ENCODE measurements at places on chromosomes 2 and 18.

GRCh38 chr2:173075056-173075780, 428 bp upstream of the MAP3K20 start:
- DNase-seq, result no peak

- no peak for DNase-seq
Measured at GRCh38 chr2:60306267-60306861, 247.1 kb downstream of the BCL11A start.

DNA sequence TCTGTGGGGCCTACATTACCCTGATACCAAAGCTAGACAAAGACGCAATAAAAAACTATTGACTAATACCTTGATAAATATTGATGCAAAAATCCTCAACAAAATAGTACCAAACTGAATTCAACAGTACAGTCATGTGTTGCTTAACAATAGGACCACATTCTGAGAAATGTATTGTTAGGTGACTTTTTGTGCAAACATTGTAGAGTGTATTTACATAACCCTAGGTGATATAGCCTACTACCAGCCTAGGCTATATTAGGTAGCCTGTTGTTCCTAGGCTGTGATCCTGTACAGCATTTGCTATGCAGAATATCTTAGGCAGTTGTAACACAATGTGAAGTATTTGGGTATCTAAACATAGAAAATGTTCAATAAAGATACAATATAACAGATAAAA, 36.7 kb downstream of the CCDC138 start:
- no peak for DNase-seq

DNA sequence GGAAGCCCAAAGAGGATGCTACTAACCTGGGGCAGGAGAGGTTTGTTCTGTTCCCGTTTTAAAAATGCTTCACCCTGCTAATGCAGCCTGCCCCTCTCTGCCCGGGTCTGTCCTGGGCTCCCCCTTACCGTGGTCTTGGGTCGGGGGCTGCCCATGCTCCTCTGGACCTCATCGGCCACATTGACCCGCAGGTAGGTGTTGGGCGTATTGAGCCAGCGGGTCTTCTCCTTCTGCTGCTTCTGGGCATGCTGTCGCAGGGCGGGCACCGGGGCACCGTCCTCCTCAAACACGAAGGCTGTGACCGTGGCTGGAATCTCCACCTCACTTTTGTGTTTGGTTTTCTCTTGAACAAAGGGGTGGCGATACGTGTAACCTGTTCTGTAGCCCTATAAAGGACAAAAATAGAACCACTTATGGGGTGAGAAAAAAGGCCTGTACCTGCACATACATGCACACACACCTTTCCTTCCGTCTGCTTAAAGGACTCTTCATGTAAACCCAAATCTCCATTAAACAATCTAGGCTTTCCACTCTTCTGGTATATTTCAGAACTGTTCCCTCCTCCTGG, 89.3 kb downstream of the ADD2 start:
- no peak for DNase-seq

DNA sequence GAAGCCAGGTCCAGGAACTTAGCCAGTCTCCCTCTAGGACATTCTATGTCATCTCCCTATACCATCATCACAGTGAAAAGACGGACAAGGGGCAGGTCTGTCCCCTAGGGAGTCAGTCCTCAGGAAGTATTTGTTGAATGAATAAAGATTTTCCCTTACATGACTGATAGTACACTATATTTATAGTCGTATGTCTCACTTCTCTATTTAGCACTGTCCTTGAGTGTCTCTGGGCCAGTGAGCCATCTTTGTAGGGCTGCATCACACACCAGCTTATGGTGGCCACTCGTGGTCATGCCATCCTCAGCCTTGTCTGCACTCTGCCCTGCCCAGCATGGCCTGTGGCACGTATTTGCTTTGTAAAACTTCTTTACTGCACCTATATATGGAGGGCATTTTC, 25.8 kb downstream of the PTPN18 start:
- no peak for DNase-seq

DNA sequence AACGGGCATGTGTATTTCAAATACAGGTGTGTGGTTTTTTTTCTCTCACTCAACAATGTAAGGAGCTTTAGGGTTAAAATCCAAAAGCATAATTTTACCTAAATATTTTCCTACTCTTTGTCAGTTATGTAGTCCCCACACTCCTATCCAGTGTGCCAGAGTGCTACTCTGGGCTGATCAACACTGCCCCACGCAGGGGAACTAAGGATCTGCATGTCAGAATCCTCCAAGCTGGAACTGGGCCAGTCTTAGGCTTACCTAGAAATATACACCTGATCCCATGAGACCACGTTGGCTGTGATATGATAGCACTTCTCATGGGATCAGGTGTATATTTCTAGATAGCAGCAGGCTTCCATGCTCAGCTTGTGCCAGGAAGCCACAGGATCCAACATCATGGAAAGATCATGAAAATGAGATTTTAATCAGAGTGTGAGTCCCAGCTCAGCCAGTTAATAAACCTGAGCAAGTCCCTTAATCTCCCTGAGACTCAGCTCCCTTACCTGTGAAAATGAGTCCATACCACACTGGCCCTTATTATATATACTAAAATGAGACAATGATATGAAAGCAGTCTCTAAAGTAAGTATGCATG, 29.7 kb downstream of the CCDC141 start:
- peak; percentile 17 for DNase-seq
